ENCODE measurements at places on chromosomes 1 and 21.

GRCh38 chr1:230043081-230043480 is 24.0 kb upstream of the GALNT2 start:
- DNase-seq, result no peak

GRCh38 chr1:1954015-1954414 is 34.9 kb upstream of the TMEM52 start:
- no peak for DNase-seq

DNA sequence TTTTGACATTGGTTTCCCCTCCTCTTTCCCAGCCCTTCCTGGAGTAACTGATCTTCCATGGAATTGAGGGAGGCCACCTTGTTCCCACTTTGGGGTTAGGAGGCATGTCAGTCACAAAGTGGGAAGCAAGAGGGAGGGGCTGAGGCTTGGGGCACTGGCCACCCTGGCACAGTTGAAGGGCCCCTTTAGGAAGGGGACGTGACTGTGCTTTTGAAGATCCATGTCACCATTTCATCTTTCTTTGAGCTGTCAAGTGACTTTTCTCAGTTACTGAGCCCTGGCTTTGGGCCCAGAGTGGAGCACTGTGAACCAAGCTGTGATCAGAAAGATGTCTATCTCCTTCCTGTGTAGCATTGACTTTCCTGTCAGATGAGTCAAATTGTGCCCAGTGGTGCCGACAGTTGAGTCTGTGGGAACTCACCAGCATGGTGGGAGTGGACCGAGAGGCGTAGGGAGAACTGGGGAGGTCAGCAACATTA is 38.5 kb upstream of the TDRD10 start:
- no peak for DNase-seq

DNA sequence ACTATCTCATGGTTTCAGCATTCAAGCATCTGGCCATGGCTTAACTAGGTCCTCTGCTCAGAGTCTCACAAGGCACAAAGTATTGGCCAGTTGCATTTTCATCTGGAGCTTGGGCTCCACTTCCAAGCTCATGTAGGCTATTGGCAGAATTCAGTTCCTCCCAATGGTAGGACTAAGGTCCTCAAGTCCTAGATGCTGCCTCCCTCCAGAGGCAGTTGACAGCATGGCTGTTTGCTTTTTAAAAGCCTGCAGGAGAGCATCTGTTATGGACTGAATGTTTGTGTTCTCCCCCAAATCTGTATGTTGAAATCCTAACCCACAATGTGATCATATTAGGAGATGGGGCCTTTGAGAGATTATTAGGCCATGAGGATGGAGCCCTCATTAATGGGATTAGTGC is 38.0 kb upstream of the HLX start:
- no peak for DNase-seq

GRCh38 chr1:91799159-91799558 is 86.8 kb downstream of the TGFBR3 start:
- no peak for DNase-seq

GRCh38 chr1:207956986-207957385 is 46.1 kb upstream of the CD34 start:
- DNase-seq, result no peak

- no peak for DNase-seq
Measured at GRCh38 chr1:197982256-197982655, 65.1 kb downstream of the LHX9 start.

DNA sequence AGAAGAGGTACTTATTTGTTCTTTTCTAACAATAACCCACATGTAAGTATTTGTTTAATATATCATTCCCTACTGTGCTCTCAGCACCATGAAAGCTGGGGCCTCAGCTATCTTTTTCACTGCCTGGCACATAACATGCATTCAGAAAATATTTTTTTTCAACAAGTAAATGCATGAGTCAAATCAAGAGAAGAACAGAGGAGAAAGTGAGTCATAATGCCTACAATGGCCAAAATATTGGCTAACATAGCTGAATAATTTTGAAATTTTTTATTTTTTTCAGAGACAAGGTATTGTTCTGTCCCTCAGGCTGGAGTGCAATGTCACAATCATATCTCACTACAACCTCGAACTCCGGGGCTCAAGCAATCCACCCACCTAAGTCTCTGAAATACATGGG is 252.2 kb upstream of the ADAMTS5 start:
- DNase-seq, result no peak

DNA sequence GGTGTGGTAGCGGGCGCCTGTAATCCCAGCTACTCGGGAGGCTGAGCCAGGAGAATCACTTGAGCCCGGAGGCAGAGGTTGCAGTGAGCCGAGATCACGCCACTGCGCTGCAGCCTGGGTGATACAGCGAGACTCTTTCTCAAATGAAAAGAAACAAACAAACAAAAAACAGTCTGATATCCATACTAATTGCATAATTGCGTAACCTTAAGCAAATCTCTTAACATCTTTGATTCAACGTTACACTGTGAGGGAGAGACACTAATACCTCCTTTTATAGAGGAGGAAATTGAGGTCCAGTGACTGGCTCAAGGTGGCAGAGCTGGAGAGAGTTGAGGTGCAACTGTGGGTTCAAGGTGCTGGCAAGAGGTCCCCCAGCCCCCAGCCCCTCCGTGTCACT is 12.6 kb upstream of the COX20 start:
- DNase-seq, result no peak

GRCh38 chr1:32201011-32201855 is 838 bp downstream of the CCDC28B start:
- DNase-seq, result no peak

DNA sequence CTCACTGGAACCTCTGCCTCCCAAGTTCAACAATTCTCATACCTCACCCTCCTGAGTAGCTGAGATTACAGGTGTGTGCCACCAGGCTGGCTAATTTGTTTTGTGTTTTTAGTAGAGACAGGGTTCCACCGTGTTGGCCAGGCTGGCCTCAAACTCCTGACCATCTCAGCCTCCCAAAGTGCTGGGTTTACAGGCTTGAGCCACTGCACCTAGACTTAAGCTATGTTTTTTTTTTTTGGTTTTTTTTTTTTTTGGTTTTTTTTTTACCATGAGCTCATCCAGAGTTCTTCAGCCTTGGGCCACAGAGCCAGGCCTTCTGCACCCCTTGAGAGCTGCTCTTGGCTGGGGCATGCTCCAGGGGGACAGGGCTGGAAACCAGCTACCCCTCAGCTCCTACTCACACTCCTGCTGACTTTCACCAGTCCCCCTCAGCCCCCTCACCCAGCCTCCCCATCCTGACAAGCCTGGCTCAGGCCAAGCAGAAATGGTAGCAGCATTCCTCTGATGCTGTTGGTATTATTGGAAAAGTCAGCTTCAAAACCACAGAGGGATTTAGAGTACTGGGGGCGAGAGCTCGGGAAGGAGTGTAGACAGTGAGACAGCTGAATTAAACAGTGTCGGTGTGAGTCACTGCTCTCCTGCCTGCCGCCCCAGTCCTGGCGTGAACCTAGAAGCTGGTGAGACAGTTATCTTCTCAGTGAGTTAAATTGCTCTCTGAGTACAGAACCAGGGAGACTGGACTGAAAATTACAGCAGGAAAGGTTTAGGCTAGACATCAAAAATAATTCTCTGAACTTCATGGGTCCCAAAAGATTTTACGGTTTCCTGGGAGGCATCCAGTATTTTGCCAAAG is 63.7 kb downstream of the NAV1 start:
- no peak for DNase-seq

- DNase-seq, result no peak
Measured at GRCh38 chr1:4709641-4710040, 55.2 kb downstream of the AJAP1 start.

- no peak for DNase-seq
Measured at GRCh38 chr1:209203533-209203895, 380.0 kb upstream of the CAMK1G start.

DNA sequence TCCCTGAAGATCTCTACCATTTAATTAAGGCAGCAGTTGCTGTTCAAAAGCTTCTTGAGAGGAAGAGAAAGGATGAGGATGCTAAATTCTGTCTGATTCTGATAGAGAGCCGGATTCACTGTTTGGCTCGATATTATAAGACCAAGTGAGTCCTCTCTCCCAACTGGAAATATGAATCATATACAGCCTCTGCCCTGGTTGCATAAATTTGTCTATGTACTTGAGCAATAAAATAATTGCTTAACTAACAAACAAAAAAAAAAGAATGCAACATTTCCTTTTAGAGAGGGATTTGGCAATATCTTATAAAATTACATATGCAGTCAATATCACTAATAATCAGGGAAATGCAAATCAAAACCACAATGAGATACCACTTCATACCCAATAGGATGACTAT is 26.8 kb downstream of the ALDH9A1 start:
- DNase-seq, result no peak

- no peak for DNase-seq
Measured at GRCh38 chr1:54540582-54541295, 7.3 kb upstream of the ACOT11 start.

- DNase-seq, result no peak
Measured at GRCh38 chr1:45116340-45116739, 90.1 kb downstream of the ZSWIM5 start.

- DNase-seq, result no peak
Measured at GRCh38 chr1:114521396-114522263, 10.6 kb upstream of the TRIM33 start.

- DNase-seq, result no peak
Measured at GRCh38 chr1:99525331-99525730, 120.6 kb upstream of the PALMD start.

GRCh38 chr1:98403963-98404480 is 257.5 kb upstream of the SNX7 start:
- no peak for DNase-seq

DNA sequence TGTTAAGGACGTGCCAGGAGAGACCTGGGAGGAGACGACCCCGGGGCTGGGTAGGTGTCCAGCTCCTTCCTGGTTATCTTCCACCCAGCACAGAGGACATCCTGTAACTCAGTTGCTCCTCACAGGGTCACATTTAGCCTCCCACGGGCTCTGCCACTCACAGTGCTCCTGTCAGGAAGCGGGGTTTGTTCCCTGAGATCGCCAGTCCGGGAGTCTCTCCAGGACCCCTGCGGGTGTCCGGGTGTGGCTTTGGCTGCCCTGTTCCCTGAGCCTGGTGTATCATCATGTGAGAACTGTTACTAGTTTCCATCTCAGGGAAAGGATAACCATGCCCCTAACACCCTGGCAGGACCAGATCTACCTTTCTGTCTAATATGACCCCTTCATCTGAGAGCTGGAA is 158.2 kb upstream of the RUNX1 start:
- DNase-seq, result no peak

- no peak for DNase-seq
Measured at GRCh38 chr1:30747033-30748008, 10.3 kb downstream of the LAPTM5 start.

GRCh38 chr1:43947874-43948437 is 1.2 kb downstream of the IPO13 start:
- no peak for DNase-seq

DNA sequence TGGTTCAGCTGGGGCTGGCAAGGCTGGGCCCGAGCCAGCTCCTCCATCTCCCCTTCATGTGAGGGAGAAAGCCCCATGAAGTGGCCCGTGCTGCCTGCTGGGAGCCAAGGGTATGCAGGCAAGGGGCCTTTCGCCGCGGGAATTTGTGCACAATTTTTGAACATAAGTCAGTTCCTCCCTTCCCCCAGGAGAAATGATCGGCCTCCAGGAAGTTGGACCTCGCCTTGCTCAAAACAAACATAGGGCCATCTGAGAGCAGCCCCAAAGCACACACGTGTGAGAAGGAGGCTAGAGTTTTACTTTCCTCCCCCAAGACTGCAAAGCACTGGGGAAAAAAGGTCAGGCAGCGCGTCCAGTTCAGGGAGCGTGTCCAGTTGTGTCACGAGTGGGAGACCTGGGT is 64.7 kb downstream of the PRDM16 start:
- no peak for DNase-seq

DNA sequence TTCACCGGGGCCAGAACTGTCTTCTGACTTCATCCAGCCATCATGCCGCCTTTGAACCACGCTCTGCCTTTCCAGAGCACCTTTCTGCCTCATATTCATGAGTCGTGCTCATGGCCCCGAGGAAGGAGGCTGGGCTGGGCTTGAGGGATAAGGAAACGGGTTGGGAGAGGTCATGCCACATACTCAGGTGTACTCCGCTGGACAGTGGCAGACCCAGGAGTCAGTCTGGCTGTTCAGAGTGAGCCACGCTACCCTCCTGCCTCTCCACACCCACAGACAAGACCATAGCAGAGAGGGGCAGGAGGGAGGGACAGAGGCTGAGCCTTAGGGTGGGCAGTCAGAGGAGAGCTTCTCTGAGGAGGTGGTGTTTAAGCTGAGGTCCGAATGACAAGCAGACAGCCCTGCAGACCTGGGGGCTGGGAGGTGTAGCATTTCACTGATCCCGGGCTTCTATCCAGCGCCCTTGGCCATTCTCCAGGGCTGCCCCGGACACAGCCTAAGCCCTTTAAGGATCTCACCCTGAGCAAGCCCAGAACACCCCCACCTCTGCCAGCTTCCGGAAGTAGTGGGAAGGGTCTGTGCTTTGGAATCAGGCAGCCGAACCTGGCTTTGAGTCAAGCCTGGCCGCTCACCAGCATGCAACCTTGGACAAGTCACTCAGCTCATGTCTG is 102.3 kb downstream of the LACTBL1 start:
- DNase-seq, result no peak

DNA sequence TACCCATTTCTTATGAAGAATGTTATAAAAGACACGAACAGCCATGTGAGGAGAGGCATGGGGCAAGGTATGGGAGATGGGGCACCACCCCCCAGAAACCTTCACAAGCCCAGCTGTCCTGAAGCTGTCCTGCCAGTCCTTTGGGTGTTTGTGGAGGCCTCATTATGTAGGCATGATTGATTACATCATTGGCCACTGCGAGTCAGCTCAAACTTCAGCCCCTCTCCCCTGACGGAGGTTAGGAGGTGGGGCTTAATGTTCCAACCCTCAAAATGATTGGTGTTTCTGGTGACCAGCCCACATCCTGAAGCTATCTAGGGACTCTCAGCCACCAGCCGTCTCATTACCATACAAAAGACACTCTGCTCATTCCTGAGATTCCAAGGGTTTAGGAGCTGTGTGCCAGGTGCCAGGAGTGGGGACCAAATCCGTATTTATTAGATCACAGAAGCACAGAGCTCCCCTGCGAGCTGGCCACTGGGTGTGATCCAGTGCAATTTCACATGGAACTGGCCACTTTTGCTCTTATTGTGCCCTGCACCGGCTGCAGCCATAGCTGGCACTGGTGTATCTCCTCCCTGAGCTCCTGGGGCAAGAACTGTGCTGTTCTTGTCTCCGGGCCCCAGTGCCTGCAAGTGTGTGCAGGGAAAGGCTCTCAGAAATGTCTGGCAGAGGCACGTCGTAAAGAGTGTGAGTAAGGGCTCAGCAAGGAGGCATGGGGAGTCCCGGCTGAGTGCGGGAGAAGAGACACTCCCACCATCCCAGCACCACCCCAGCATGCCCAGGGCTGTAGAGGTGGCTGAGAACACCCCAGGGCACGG is 10.5 kb downstream of the KIAA1614 start:
- DNase-seq, result no peak
